Breast epithelium (tissue), 4 donors: ENCODE measurements at places on chromosomes 4 and X.

GRCh38 chr4:16627999-16628398 lies 270.4 kb downstream of the LDB2 start:
- no peak for DNase-seq

GRCh38 chrX:28591542-28591941 lies 4.3 kb downstream of the IL1RAPL1 start:
- no peak for DNase-seq

DNA sequence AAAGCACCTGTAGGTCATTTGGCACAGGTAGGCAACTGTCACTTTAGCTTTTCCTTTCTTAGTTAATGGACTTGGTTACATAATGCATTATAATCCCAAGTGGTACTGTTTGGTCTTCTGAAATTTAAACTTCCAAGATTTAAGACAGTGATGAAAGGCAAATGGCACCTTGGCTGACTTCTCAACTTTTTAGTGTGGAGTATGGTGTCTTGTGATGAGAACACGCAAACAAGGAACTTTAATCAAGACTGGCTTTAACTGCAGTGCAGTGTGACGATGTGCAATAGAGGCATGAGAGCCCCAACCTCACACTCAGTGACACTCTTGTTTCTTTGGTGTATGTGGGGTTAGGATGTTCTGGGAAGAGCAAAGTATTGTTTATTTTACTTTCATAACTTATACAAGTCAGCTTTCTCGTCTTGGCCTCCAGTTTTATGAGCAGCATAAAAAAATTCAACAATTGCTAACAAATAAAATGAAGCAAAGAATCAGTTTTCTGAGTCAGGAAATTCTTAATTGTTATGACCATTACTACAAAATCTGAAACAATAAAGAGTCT lies 171.9 kb downstream of the MAD2L1 start:
- DNase-seq: no peak

GRCh38 chrX:23390979-23391378 lies 56.3 kb downstream of the PTCHD1 start:
- no peak for DNase-seq

DNA sequence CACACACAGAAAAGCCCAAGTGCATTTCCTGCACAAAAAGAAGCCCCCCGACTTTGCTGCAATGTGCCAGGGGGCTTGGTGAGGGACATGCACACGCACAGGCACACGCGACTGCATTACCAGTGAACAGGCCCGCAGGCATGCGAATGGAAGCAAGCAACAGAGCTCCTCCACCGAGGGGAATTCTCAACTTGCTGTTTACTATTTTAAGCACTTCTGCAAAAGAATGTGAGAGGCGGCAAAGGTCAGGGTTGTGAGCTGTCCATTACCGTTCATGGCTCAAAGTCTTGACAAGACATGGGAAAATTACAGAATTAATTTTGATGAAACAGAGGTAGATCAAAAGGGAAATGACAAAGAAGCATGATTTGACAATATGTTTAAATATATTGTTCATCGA lies 342.5 kb upstream of the NOCT start:
- no peak for DNase-seq

DNA sequence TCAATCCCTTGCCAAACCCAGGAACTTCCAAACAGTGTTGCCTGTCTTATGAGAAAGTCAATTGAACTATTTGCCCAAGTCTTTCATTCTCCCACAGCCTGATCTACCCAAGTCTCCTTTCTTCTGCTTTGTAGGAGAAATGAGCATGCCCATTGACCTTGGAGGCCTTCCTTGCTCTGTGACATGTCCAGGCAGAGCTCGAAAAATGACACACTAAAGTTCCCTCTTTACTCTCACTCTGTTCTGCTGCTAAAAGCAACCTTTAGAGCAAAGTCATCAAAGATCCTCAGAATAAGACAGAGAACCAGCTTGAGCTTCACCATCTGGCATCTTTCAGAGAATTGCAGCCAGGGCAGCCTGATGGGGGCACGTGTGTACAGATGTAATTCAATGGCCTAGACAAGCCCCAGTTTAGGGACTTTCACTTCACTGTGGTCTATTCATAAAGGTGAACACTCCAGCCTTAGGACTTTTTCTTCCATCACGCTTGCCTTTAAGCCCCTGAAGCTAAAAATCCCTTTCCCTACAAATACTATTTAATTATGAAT lies 136.4 kb downstream of the AMELX start:
- DNase-seq: no peak

DNA sequence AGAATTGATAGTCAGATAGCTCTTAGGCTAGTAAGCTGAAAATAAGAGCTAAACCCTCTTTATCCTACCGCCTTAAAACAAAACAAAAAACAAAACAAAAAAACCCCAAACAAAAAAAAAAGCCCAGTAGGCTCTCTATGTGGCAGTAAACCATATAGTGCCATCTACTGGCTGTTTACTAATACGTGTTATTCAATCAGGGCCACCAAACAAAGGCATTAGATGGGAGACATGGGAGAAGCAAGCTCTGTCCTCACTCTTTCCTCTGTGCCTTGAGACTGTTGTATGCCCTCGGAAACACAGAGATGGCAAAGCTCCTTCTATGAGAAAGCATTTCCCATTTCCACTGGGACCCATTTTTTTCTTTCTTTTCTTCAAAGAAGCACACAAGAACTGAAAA lies 148.8 kb upstream of the MID1 start:
- no peak for DNase-seq

- no peak for DNase-seq
Observed at GRCh38 chrX:72255445-72255844, 16.6 kb upstream of the ERCC6L start.

DNA sequence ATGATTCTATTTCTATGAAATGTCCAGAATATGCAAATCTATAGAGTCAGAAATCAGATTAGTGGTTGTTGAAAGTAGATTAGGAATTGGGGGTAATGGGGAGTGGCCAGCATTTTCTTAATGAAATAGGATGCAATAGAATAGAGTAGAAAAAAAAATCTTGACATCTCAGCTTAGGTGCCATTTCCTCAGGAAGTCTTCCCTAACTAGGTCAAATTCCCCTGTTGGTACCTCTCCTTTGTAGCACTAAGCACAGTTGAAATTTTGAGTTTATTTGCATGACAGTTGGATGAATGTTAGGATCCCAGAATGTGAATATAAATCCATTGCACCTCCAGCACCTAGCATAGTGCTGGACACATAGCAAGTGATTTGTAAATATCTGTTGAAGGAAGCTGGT lies 30.0 kb upstream of the PDK3 start:
- no peak for DNase-seq

GRCh38 chrX:16212024-16212423 lies 44.7 kb downstream of the MAGEB17 start:
- DNase-seq: no peak

DNA sequence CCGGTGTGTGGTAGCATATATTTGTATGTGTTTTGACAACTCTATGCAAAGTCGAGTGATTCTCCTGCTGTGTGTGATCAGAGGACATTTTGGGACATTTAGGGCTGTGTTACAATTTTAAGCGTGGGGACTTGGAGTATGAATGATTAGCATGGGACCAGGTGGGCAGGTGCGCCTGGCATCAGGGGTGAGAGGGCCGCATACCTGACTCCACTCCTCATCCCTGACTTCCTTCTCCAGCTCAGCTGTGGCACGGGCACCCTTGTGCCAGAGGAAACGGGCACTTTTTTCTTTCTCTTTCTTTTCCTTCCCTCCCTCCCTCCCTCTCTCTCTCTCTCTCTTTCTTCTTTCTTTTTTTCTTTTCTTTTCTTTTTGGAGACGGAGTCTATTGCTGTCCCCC lies 15.7 kb upstream of the PLCXD1 start:
- DNase-seq: no peak

GRCh38 chr4:37549041-37549440 lies 137.1 kb downstream of the RELL1 start:
- DNase-seq: no peak

- DNase-seq: no peak
Observed at GRCh38 chr4:144583658-144584057, 62.3 kb upstream of the HHIP start.

- no peak for DNase-seq
Observed at GRCh38 chr4:88528861-88529260, 5.3 kb upstream of the PYURF start.

DNA sequence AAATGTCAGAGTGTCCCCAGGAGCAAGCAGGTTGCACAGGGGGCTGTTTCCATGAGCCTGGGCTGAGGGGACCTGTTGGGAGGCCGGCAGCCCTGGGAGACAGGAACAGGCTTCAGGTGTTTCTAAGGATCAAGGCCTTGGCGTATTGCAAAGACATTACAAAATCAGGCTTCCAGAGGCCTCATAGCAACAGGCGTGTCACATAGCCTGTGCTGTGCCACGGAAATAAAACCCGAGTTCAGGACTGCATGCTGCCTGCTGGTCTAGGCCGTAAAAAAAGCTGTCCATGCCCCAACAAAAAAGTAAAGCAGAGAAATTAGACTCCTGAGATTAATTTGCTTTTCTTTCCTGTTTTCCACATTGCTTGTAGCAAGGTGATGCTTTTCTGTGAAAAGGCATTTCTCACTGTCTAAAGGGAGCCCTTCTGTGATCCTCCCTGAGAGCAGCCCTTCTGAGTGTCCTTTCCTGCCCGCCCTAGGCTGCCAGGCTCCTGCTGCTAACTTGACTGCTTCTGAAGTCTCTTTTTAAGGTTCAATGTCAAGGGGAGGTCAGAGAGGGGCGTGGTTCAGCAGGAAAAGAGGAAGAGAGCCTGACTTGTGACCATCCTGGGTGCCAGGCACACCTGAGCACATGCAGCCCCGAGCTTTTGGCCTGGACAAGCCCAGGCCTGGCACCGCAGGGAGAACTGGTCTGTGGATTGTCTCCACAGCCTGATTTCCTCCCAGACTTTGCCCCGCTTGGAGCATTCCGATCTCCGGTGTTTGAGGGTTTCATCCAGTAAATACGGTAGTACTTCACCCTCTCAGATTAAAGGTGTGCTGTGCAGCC lies 21.3 kb downstream of the SHROOM2 start:
- no peak for DNase-seq

DNA sequence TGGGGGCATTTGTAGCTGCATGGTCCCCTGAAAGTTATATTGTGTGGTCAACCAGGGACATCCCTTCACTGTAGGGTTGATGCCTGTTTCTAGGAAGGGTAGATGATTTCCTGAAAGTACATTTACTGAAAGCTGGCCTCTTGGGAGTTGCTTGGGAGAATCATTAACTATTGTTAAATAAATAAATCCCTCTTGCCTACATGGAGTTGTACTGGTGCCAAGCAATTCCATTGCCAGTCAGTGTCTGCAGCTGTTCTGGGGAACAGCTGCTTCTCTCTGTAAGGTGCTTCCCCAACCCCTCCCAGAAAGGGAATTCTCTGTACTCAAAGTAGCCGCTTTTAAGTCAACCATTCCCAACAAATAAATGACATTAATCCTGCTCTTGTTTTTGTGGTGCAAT lies 51.1 kb downstream of the C4orf51 start:
- no peak for DNase-seq

DNA sequence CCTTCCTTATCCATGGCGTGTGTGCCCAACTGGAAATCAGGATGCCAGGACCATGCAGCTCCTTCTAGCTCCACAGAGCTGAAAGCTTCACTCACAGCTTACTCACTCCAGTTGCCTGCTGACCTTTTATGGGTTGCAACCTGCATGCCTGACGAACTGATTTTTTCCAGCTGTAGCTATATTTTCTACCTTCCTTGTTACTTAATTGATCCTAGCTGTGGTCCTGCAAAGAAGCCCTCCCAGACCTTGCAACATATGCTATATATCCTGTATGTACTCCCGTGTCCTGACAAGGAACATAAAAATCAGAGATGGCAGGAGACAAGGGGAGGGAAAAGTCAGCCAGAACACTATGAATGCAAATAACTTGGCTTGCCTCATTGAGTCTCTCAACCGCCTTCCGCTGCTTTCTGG lies 135.3 kb upstream of the LDB2 start:
- DNase-seq: no peak

DNA sequence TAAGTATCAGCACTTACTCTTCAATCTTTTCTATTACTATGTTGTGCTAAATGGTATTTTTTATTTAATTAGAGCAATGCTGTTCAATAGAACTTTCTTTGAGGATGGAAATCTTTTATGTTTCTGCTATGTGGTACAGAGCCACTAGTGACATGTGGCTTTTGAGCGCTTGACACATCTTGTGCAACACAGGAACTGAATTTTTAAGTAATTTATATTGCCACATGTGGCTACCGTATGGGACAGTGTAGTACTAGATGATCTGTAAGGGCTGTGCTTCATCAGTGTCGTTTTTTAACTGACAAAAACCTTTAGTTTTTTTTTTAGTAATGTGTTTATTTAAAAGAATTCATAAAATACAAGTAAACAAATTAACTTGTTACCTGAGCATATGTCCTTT lies 22.4 kb downstream of the HPRT1 start:
- DNase-seq: no peak

- no peak for DNase-seq
Observed at GRCh38 chrX:122517786-122518185, 666.3 kb upstream of the GRIA3 start.

DNA sequence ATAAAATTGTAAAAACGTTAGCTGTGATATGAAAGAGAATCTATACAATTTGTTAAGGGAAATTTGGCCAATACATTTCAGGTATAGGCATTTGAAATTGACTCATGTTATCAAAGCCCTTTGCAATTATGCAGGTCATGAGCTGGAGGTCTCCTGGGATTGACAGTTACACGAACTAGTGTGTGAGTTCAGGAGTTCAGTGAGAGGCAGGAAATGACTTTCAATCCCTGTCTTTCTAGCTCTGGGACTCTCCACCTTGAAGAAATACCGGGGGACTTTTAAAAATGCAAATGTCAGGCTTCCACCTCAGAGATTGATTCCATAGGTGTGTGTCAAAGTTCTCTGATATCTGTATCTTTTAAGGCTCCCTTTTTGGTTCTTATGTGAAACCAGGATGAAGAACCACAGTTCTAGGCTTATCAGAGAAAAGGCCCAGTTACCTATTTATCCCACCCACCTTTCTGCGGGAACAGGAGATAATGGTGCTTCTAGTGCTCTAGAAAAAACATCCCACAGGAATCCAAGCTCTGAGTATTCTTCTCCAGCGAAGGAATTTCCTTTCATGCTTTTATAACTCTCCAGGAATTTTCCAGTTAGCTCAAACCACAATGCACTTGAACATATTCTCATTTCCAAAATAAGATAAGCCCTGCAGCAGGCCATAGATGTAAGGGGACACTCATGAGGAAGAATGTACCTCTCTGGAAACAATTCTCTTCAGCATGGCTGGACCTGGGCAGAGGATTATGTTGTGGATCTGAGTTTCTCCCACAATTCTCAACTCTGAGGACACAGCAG lies 501.0 kb downstream of the IDS start:
- no peak for DNase-seq

- DNase-seq: no peak
Observed at GRCh38 chr4:94603170-94603747, 151.5 kb downstream of the PDLIM5 start.

DNA sequence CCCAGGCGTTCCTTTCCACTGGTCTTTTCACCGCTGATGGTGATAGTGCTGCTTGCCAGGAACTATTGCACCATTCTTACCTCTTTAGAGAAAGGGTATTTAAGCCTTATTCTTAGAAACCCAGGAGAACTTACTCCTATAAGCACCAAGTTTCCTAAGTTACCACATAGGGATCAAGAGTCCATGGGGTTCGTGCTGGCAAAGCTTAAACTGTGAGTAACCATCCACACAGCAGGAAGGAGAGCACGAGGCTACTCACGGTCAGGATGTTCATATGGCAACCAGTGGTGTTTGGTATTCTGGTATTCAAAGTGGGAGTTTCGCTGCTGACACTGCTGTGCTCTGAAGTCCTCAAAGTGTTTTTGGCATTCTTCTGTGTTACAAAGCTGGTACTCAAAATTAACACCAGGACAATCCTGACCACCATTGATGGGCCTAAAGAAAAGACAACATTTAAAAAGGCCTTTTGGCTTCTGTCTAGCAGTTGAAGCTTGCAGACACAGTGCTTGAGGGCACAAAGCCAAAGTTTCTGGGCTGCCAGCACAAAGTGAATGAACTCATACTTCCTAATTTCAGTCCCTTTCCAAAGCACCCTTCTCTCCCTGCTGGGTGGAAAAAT lies 256.9 kb downstream of the ADAMTS3 start:
- DNase-seq: peak; percentile 60
